ENCODE measurements at places on chromosomes 1 and 21. TPM values are rescaled to one million over a fixed set of nuclear protein-coding genes. Genes with fewer than 3 reads are reported as not detected.

The FCRL6 gene
- total RNA-seq, result not detected

The COL16A1 gene
- total RNA-seq, result 26.6 TPM

The S100A12 gene
- total RNA-seq, result not detected

The HLX gene
- not detected for total RNA-seq

The C1orf167 gene
- not detected for total RNA-seq

The FLG2 gene
- not detected for total RNA-seq

The OXCT2 gene
- total RNA-seq, result 0.79 TPM

The GLIS1 gene
- total RNA-seq, result not detected

The COP1 gene
- total RNA-seq, result 65.9 TPM

The TP73 gene
- total RNA-seq, result 0.39 TPM

The LCE1A gene
- not detected for total RNA-seq

The PPIAL4G gene
- total RNA-seq, result not detected

The FAM72B gene
- 10.2 TPM for total RNA-seq

The TCEANC2 gene
- 3.5 TPM for total RNA-seq

The RXFP4 gene
- not detected for total RNA-seq

The AIM2 gene
- total RNA-seq, result not detected
